ENCODE measurements at places on chromosomes 4 and X.

- DNase-seq, result no peak
Observed at GRCh38 chr4:78659264-78659663, 107.7 kb downstream of the ANXA3 start.

- DNase-seq, result no peak
Observed at GRCh38 chr4:173932701-173933100, 350.8 kb downstream of the FBXO8 start.

DNA sequence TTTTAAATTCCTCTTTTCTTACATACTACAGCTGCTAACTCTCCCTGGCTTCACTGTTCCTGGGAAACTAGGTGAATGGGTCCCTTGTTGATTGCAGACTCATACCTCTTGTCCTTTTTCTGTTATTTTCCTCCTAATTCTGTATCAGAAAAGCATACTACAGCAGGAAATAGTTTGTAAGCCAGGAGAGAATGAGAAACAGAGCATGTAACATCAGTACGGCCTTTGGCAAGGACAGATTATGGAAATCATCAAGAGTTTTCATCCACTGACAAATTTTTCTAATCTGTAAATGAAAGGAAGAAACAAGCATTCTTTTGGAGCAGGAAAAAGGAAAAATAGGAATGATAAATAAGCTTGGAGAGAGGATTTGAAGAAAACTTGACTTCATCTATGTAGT, 239.2 kb downstream of the ANTXR2 start:
- DNase-seq, result no peak

- DNase-seq, result no peak
Observed at GRCh38 chr4:160592258-160592657, 1489.4 kb downstream of the RAPGEF2 start.

GRCh38 chr4:8090744-8091301, 67.8 kb downstream of the ABLIM2 start:
- DNase-seq, result no peak

DNA sequence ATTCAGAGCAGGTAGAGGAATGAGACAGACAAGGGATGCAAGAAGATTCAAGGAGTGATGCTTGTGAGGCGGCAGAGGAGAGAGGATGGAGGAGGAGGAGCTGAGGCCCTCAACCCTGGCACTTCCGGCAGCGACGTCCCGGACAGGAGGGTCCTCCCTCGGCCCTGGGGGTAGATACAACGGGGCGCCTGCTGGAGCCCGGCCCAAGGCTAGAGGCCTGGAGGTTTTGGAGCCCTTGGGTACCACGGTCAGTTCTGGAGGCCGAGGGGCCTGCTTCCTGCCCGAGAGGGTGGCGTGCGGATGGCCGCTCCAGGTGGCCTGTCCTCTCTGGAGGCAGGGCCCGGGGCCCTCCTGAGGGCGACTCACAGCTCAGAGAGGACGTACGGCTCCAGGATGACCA, 13.5 kb downstream of the SSR4 start:
- DNase-seq, result no peak

DNA sequence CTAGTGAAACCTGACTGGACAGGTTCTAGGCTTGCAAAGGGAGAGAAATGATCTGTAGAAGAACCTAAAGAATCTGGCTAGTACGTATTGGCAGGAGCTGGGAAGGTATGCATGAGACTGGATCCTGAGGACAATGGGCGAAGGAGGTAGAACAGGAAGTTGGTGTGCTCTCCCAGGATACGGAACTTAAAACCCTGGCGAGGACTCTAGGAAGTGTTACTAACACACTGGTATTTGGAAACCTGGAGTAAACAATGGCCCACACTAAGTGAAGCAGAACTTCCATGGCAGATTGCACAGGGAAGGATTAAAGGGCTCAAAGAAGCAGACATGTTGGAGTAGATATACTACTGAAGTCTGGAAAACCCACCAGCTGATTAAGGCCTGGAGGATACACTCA, 9.1 kb downstream of the SYN1 start:
- DNase-seq, result no peak

DNA sequence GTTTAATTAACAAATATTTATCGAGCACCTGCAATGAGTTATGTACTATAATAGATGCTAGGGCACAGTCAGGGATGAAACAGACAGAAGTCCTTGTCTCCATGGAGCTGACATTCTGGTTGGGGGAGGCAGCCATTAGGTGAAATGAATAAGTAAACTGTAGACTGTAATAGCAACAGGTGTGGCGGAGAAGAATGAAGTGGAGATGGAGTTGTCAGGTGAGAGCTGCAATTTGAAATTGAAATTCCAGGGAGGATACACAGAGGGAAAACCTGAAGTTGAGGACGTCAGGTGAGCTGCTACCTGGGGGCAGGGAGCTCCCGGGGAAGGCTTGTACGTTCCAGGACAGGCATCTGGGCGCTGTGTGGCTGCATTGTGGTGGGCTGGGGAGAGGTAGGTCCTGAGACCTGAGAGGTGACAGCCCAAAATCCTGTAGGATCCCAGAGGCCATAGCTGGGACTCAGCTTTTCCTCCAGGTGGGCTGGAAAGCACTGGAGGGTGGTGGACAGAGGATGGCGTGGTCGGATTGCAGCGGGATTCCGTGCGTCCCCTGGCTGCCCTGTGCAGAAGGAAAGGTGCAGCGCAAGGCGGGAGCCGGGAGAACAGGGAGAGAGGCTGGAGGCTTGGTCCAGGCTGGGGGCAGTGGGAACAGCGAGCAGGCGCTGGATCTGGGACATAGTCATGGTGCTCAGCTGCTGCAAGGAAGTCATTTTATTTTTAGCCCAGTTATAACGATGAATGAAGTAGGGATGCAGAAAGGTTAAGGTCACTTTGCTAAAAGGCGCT, 24.8 kb downstream of the CYTL1 start:
- DNase-seq, result no peak

- no peak for DNase-seq
Observed at GRCh38 chr4:74794382-74795010, at the start of gene BTC. BTC (minus strand) TSS chr4:74794523; CDS start chr4:74794325, 198 bp downstream.

GRCh38 chr4:137601934-137602333, 69.6 kb upstream of the PCDH18 start:
- DNase-seq, result no peak

- DNase-seq, result no peak
Observed at GRCh38 chr4:138696058-138696457, 319.5 kb upstream of the NOCT start.

- no peak for DNase-seq
Observed at GRCh38 chr4:4385729-4386295, 1.1 kb upstream of the NSG1 start.

- no peak for DNase-seq
Observed at GRCh38 chrX:14670819-14671218, 141.5 kb downstream of the GLRA2 start.

DNA sequence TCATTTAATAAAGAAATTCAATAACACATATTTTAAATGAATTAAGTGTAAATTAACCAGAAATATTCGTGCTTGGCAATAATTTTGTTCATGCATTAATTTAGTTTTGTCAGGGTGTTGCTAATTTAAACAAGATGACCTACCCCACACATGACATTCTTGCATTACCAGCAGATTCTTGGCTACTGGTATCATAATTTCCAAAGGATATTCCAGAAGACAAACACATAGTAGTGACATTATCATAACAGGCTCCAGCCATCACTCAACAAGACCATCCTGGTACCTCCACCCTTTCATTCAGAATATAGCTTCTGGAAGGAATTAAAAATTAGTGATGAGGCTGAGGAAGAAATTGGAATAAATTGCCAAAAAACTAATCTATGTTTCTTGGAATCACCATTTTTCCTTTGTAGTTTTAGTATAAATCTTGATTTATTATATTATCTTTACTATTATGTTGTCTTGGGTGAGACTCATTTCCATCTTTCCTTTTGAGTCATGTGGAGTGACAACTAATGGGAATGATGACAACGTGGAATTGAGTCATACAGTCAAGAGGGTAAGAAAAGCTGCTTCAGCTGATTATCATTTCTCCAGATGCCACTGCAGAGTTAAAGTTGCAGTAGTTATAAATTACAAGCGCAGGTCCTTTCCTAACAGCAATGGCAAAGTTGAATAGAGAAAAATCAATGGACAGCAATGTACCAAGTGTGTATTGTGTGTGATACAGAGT, 30.9 kb upstream of the HHIP start:
- no peak for DNase-seq

DNA sequence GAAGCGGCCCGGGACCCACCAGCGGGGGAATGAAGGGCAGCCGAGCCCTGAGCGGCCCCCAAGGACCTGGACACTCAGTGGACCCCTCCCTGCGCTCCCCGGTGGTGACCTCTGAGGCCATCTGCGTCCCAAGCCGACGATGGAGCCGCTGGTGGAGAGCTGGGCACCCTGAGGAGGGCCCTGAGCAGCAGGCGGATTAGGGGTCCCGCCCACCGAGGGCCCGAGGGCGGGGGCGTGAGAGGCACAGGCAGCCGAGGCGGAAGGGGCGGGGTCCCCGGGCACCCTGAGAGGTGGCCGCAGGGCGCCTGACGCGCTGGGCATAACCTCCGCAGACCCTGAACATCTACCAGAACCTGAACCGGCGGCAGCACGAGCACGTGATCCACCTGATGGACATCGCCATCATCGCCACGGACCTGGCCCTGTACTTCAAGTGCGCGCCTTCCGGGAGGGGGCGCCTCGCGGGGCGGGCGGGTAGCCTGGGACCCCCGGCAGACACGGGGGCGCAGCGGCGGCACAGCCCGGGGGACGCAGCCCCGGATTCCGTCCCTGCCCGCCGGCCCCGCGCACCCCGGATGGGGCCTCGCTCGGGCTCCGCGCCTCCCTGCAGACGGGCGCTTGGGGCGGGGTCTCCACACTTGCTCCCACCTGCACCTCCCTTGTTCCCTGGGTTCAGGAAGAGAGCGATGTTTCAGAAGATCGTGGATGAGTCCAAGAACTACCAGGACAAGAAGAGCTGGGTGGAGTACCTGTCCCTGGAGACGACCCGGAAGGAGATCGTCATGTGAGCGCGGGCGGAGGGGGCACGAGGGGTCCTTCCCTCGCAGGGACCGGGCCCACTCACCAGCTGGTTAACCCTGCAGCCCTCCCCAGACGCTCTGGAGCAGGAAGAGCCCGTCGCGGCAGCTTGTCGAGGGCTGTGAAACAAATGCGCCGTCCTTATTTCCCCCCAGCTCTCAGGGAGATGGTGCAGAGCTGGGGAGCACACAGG, 10.3 kb downstream of the ATP5ME start:
- no peak for DNase-seq

GRCh38 chrX:134501941-134502340, 42.0 kb downstream of the HPRT1 start:
- DNase-seq, result no peak

DNA sequence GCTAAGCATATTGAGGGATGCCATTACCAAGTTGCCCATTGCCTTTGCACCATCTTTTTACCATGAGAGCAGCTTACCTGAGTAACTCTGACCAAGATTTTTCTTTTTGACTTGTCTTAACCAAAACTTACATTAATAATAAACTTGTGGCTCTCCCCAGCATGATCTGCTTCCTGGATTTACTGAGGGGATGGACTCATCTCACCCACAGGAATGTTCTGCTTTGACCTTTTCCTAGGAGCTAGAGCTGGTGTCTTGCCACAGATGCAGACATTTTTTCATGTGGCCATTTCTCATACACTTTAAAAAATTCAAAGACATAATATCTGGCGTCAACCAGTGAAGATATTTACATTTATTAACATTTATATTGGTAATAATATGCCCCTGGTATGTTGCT, 79.2 kb upstream of the EFHC2 start:
- no peak for DNase-seq

DNA sequence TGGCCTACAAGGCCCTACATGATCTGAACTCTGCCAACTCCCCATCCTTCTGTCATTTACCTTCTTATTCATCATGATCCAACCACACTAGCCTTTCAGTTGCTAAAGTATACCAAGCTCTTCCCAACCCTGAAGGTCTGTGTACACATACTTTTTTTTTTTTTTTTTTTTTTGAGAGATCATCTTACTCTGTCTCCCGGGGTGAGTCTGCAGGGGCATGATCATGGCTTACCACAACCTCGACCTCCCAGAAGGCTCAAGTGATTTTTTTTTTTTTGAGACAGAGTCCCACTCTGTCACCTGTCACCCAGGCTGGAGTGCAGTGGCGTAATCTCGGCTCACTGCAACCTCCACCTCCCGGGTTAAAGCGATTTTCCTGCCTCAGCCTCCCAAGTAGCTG, 5.9 kb upstream of the UTP14A start:
- no peak for DNase-seq

DNA sequence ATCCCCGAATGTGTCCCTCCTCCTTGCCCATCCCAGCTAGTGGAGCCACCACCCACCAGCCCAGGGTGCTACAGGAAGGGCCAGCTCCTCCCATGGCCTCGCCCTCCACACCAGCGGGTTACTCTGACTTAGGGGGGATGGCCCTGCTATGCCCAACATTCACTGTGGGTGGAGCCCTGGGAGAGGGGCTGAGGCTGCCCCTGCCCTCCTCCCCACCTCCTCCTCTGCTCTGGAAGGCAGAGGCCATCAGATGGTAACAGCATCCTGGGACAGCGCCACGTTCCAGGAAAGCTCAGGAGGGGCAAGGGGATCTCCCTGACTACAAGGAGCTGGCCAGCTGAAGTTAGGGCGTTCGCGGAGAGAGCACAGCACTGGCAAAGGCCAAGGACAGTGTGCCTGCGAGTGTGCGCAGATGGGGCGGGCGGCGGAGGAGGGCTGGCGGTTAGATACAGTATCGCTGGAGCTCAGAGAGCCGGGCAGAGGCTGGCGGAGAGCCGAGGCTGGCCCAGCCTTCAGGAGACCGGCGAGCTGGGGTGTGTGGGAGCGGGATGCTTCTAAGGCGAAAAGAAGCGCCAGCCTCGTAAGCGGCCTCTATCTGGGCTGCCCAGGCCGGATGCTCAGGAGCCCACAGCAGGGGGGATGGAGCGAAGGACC, 1.5 kb downstream of the JAKMIP1 start:
- DNase-seq, result no peak

DNA sequence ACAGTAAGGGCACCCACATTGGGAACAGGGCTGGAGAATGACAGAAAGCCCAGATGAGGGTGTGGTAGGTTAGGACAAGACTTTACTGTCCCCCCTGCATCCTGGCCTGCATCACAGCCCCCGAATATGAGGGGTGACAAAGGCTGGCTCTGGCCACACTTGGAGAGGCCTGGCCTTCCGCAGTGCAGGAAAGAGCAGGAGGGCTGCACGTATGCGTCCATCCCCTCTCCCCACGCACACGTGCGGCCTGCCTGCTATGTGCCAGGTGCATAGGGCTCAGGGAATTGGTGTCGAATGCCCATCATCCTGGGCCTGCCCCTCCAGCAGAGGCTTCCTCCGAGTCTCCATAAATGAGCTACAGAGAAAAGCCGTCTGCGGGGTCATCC, 80.5 kb downstream of the ABLIM2 start:
- DNase-seq, result no peak

- no peak for DNase-seq
Observed at GRCh38 chr4:156870861-156871260, 100.7 kb downstream of the PDGFC start.

DNA sequence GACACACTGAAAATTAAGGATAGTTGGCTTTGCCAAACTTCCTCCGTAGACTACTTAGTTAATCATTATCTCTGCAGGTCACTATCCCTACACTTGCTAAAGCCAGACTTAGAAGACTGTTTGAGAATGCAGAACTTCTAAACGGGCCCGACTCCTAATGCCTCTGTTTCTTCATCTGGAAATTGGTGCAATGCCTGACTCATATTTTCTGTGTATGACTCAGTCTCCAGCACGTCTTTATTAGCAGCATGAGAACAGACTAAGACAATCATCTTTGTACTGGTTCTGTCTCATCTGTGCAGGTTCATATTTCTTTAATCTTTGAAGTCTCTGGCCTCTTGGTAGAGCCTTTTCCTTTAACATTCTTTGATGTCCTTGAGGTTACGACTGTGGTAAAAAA, 411.9 kb upstream of the ACTRT1 start:
- DNase-seq, result no peak

- no peak for DNase-seq
Observed at GRCh38 chr4:99821918-99822503, 5.4 kb downstream of the DAPP1 start.

- no peak for DNase-seq
Observed at GRCh38 chrX:56802428-56802827, 73.4 kb downstream of the NBDY start.
